Left ventricle myocardium superior (tissue), 1 donor: ENCODE measurements at places on chromosomes 5 and 9. TPM values are rescaled to one million over a fixed set of nuclear protein-coding genes. Genes with fewer than 3 reads are reported as not detected.

- no peak for DNase-seq
These were observed 234.4 kb downstream of the NTRK2 start for GRCh38 chr9:84903963-84904362.

Gene ARAP3
- 13.2 TPM for total RNA-seq

DNA sequence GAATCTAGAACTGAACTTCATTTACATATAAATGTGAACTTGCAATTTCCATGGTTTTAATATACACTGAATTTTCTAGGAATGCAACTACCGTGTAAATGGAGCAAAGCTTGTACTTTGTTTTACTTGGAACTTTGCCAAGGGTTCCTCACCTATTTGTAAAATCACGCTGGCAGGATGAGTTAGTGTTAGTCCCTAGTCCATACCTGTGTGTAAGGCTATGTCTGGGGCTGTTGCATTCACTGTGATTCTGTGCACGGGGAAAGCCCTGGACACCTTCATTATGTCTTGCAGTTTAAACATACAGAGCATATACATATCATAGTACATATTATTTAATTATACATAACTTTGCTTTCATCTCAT lies 119.9 kb downstream of the PAX5 start:
- DNase-seq = no peak

Gene ENHO
- total RNA-seq = 0.40 TPM

Gene CDKN2B
- 1.8 TPM for total RNA-seq

Gene PCDHB9
- 0.59 TPM for total RNA-seq

- DNase-seq = no peak
These were observed 195.9 kb downstream of the SEMA6A start for GRCh38 chr5:116378777-116379121.

DNA sequence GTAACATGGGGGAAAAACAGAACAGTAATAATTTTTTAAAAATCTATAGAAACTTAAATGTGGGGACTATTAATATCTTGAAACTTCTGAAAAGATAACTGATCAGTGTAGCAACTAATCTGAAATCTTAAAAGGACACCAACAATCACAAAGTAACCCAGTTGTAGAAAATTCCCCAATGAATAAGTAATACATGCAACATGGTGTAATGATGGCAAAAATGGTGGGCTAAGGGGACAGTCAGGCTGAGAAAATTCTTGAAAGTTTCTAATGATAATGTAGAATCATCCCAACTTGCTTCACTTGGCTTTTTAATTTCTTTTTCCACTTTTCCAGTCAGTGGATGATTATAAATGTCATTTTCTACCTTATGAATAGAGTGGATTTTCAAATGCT lies 5.4 kb downstream of the NFIL3 start:
- DNase-seq = no peak

Gene DMRT3
- total RNA-seq = not detected

DNA sequence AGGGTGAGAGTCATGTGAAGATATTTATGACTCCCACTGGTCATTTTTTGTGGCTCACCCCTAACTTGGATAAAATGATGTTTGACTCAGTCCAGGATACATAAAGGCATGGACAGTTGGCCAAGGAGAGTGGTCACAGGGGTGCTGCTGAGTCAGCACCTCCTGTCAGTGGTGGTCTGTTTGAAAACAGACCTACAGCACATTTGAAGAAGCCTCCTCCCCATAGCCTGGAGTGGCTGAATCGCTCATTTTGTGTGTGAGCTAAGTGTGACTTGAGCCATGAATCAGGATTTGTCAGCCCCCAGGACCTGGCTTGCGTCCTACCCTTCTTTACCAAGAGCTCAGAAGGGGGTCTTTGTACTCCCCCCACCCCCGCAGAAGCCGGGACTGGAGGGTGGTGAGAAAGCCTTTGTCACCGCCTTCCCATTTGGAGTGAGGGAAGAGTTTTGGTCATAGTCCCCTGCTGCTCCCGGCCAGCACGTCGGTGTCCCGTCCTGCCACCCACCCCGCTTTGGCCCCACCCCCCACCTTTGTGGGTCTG lies 35.6 kb downstream of the TRIO start:
- no peak for DNase-seq

Gene ALDOB
- 0.35 TPM for total RNA-seq
